GM18507 (cell line): ENCODE measurements at places on chromosomes 13 and 19.

DNA sequence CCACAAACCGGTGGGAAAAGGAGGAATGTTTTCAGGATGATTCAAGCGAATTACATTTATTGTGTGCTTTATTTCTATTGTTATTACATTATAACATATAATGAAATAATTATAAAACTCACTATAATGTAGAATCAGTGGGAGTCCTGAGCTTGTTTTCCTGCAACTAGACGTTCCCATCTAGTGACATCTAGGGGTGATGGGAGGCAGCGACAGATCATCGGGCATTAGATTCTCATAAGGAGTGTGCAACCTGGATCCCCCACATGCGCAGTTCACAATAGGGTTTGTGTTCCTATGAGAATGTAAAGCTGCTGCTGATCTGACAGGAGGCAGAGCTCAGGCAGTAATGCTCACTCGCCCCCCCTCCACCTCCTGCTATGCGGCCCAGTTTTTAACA is 54.5 kb downstream of the SPTBN4 start:
- no peak for DNase-seq

GRCh38 chr19:10760273-10760944 is 42.5 kb downstream of the DNM2 start:
- DNase-seq = peak; percentile 20

DNA sequence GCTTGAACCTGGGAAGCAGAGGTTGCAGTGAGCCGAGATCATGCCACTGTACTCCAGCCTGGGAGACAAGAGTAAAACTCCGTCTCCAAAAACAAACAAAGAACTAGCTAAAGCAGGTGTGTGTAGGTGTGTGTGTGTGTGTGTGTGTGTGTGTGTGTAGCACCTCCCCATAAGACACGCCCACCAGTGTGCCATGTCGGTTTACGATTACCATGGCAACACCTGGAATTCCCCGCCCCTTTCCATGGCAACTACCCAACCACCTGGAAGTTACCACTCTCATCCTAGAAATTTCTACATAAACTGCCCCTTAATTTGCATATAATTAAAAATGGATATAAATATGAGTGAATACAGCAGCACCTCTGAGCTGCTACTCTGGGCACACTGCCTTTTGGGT is 80.9 kb upstream of the ADGRE5 start:
- DNase-seq = no peak

DNA sequence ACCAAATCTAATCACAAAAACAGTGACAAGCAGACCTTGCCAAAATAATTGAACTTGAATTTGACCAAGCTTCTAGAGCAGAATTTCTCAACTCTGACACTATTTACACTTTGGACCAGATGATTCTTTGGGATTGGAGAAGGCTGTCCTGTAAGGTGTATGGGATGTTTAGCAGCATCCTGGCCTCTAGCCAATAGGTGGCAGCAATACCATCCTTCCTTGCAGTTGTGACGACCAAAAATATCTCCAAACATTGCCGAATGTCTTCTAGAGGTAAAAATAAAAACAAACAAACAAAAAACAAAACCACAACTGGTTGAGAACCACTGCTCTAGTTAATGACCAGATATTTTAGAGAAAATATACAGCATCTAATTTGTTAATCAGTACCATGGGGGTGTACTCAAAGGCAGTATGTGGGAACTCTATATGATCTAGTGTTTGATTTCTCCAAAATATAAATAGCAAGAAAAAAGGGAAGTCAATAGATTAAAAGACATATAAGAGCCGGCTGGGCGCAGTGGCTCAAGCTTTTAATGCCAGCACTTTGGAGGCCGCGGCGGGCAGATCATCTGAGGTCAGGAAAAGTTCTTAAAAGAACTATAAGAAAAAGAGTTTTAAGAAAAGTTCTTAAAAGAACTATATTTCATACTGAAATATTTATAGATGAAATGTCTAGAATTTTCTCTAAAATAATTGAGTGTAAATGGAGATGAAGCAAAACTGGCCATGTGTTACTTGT is 60.9 kb upstream of the ZNF527 start:
- DNase-seq = no peak

- no peak for DNase-seq
Observed at GRCh38 chr19:44808463-44809371, at the start of gene BCAM. BCAM (plus strand) TSS chr19:44809103; CDS start chr19:44809125, 22 bp downstream.

DNA sequence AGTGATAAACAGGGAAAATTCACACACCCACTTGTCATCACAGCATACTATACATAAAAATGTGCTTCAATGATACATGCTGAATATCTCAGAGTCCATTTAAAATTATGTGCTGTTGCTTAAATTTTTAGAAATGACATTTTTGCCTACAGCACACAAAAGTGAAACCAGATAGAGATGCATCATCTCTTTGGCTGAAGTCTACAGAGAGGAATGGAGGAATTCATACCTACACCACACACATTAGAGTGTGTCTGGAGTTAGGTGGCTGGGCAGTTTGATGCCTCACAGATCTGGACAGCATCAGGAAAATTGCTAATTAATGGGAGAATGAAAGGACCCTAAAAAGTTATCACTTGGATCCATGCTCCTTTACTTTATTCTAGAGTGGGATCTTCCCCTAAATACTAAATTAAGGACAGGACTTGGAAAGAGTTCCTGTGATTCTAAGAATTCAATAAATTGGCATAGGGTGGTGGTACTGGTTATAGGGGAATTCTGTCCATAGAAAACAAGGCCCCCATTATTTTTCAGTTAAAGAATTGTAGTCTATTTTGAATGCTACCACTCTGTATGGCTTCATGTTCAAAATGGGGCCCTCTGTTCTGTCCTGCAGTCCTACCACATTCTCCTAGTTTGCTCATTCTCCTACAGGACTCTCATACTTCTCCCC is 41.3 kb downstream of the RCBTB2 start:
- DNase-seq = no peak

- no peak for DNase-seq
Observed at GRCh38 chr13:78816154-78816553, 157.2 kb upstream of the OBI1 start.

GRCh38 chr13:44843403-44843802 is 145.9 kb downstream of the NUFIP1 start:
- no peak for DNase-seq

GRCh38 chr19:45632468-45633196 is 6.6 kb downstream of the EML2 start:
- no peak for DNase-seq

DNA sequence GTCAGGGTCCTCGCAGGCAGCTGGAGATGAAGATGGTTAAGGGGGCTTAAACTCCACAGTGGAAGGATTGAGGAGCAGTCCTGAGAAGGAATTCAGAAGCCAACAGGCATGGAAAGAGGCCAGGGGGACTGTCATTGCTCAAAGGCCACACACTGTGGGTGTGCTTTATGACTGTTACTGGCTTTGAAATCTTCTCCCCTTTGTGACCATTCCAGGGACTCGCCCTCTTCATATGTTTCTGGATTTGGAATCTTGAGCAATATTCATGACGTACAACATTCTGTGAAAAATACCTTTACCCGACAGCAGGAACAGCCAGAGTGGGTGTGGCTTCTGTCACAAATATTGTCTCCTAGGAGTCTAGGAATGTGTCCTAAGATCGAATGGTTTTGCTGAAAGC is 16.6 kb downstream of the CEACAM7 start:
- no peak for DNase-seq

DNA sequence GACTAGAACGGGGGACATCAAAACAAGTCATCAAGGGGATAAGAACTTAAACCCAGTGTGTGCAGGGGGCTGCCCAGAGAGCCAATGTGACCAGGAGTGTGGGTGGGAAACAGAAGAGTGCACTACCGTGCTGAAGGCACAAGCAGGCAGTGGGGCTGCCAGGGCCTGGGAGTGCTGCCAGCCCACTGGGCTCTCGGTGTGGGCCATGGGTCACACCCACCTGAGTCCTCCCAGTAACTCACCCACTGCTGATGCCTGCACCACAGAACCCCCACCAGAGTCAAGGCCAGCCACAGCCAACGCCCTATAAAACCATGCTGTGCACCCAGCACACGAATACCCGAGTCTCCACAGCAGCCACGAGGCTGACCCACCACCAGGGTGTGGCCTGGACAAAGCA is 8.5 kb downstream of the MED26 start:
- no peak for DNase-seq

GRCh38 chr19:16261584-16262368 is 62.9 kb upstream of the KLF2 start:
- no peak for DNase-seq

GRCh38 chr13:106517109-106517847 is 18.2 kb downstream of the EFNB2 start:
- no peak for DNase-seq

- DNase-seq = no peak
Observed at GRCh38 chr19:6632002-6632621, 37.8 kb downstream of the TNFSF14 start.

- no peak for DNase-seq
Observed at GRCh38 chr13:30341815-30342570, 34.6 kb upstream of the KATNAL1 start.

DNA sequence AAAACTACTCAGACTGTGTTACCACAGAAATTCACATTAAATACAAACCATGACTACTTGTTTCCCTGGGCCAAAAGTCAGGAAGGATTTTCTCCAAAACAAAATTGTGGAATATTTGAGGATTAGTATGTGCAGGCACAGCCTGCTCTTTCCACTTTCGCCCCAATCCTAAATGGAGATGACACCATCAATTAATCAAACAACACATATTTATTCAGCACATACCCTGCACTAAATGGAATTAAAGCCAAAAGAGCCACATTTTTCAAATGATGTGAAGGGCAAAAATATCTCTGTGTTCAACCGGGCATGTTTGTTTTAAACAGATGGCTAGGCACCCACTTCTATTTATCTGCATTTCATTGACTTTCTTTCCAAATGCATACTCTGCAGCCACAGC is 523.1 kb downstream of the DCT start:
- no peak for DNase-seq
